BE2C (cell line): ENCODE measurements at places on chromosomes 13 and 19.

DNA sequence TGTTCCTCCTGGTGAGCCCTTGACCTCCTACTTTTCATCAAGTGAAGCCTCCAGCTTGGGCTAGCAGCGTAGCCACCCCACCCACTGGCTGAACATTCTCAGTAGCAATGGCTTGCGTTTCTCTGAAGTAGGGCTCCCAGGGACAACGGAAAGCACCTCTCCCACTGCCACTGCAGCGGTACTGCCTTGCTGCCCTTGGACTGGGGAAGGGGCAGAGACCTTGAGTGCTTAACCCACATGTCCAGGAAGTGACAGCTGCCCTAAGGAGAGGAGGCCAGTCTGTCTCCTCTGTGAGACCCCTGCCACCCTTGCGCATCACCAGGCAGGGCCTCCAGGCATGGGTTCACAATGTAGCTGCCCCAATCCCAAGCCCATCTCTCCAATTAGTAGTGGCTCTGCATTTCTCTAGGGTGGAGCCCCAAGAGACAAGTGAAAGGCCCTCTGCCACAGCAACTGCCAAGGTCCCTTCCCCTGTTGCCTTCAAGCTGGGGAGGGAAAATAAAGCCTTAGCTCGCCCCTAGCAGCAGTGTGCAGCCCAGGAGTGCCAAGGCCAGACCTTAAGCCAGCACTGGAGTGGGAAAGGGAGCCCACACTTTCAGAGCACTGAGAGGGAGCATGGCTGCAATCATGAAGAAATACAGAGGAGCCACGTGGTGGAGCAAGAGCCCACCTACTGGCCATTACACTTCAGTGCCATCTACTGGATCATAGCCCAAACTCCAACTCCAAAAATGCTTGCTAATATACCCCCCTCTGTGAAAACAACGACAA, 175.9 kb upstream of the TRPC4 start:
- peak; percentile 32 for DNase-seq

DNA sequence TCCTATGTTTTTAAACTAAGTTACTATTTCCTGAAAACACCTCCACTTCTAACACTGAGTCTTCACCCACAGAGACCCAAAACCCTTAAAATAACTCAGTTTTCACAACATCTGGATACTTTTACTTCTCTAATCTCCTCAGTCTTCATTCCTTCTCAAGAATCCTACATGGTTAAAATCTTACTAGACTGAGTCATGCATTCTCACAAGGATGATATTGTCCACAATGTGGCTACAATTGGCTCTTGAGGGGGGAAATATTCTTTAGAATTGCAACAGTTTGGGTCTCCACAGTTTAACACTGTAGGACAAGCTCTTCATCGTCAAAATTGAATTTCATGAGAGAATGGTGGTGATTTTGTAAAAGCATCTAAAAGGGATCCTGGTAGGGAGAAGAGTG, 397.1 kb downstream of the SLITRK5 start:
- no peak for DNase-seq

DNA sequence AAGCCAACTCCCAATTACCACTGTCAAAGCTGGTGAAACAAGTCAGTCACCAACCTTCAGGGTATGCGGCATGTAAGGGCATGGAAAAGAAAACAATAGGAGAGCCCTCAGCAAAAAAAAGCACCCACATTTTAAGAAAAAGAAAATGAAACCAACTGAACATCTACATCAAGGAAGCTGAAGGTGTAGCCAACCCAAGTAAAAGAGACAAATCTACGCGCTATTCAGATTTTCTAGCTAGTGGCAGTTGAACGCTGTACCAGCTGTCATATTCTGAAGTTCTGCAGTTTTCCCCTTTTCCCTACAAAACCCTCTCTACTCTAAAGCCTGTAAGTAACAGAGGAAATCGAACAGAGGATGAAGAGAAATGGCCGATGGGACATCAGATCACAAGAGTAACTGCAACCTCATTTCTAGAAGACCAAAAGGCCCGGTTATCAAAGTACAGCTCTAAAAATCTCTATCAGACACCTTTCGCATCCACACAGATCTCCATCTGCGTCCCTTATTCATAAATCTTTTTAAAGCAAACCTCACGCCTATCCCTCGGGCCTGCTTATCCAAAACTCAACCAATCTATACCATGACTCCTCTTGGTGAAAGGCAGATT, 1.4 kb downstream of the MYCBP2 start:
- DNase-seq: no peak

GRCh38 chr13:30676672-30677071, 58.7 kb upstream of the ALOX5AP start:
- DNase-seq: no peak

- DNase-seq: no peak
Measured at GRCh38 chr13:28942906-28943305, 122.8 kb downstream of the MTUS2 start.

GRCh38 chr13:79803989-79804388, 323.0 kb downstream of the NDFIP2 start:
- DNase-seq: no peak

- DNase-seq: no peak
Measured at GRCh38 chr19:51166846-51167490, 24.9 kb downstream of the SIGLEC7 start.

GRCh38 chr19:37864501-37864900, 41.9 kb downstream of the WDR87 start:
- no peak for DNase-seq

DNA sequence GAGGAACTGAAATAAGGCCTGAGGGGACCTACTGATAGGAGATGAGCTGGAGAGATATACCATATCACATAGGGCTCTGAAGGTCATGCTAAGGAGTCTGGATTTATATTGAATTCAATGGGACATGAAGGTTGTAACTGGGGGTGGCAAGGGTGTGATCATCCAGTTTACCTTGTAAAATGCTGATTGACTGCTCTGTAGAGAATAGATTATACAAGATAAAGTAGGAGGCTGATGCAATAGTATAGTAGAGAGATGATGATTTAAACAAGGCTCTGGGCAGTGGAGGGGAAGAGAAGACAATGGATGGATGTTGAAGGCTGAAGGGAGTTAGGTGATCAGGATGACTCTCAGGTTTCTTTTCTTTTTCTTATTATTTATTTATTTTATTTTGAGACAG, 18.0 kb upstream of the PAN3 start:
- DNase-seq: no peak

DNA sequence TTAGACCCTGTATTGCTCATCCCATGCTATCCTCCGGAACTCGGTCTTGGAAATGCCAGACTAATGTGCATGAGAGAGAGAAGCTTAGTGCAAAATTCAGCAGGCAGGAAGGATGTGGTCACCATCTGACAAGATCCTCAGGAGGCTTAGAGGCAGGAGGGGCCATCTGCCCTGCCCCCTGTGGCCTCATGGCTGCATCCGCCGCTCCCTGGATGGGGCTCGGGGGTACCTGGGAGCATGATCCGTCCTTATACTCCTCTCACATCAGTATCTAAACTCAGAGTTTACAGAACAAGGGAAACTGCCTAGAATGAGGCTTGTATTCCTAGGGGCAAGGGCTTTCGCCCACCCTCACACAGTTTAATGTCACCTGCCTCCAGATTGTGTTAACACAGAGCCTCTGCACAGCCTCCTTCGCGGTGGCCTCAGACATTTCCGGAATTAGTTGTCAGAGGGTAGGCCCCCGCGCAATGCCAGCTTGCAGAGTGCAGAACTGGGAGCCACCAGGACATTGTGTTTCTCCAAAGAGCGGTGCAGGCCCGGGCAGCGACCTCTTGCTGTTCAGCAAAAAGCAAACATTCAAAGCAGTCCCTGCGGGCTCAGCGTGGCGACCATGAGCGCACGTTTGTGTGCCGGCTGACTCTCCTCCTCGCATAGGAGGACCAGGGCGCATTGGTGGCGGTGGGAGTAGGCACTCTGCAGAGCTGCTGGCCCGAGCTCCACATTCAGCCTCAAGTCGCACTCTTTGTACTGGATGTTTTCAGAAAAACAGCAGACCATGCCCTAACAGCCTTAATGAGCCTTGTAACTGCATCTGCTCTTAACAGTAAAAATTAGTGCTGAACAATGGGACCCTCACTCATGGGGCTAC, 39.1 kb downstream of the GPR12 start:
- DNase-seq: no peak

GRCh38 chr13:94115054-94115453, 364.4 kb downstream of the DCT start:
- no peak for DNase-seq

DNA sequence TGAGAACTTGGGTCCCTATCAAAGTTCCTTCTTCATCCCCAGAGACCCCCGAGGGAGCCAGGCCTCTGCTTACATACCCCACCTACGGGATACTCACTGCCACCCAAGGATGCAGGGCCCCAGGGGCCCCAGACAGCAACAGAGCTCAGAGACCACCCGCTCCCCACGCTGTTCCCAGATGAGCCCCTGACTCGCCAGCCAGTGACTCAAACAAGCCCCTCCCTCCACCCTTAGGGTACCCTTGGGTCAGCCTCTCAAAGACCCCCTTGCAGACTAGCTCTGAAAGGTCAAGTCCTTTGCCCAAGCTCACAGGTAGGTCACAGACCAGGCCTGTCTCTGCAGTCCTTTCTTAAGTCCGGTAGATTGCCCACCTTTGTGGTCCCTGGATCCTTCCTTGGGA, 45.7 kb downstream of the CD320 start:
- no peak for DNase-seq

GRCh38 chr19:48844472-48844871, 8.2 kb upstream of the HSD17B14 start:
- DNase-seq: no peak

GRCh38 chr19:41877916-41878905, 1.1 kb downstream of the CD79A start:
- DNase-seq: no peak

- no peak for DNase-seq
Measured at GRCh38 chr19:30640252-30640965, 268.2 kb downstream of the ZNF536 start.

DNA sequence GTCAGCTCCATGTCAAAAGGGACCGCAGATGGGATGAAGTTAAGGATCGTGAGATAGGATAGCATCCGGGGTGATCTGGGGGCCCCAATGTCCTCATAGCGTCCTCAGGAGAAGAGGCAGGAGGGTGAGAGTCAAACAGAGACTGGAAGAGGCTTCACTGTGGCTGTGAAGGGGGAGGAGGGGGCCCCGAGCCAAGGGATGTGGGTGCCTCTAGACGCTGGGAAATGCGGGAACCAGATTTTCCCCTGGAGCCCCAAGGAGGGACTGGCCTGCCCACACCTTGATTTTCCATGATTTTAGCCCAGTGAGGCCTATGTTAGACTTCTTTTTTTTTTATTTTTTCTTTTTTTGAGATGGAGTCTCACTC, 61.2 kb downstream of the GNG7 start:
- DNase-seq: no peak

GRCh38 chr19:31332096-31332495, 17.1 kb downstream of the TSHZ3 start:
- no peak for DNase-seq

- DNase-seq: no peak
Measured at GRCh38 chr19:48665786-48666185, 7.0 kb downstream of the NTN5 start.

DNA sequence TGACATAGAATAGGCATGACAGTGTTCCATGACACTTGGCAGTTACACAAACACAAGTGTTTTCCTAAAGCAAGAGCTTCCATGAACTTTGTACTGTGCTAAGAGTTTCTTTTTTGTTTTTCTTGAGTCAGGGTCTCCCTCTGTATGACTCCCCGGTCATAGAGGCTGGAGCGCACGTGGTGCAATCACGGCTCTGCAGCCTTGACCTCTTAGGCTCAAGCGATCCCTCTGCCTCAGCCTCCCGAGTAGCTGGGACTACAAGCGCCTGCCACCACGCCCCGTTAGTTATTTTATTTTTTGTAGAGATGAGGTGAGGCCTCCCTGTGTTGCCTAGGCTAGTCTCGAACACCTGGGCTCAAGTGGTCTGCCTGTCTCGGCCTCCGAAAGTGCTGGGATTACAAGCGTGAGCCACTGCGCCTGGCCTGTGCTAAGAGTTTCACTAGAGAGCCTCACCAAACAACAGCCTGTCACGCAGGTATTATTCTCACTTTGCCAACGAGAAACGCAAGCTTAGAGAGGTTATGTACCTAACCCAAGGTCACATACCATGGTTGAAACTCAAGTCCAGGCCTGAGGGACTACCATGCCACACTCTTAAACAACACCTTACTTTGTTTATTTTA, 355.9 kb downstream of the KLF12 start:
- no peak for DNase-seq

GRCh38 chr13:51728972-51729371, 75.0 kb downstream of the DHRS12 start:
- DNase-seq: no peak

DNA sequence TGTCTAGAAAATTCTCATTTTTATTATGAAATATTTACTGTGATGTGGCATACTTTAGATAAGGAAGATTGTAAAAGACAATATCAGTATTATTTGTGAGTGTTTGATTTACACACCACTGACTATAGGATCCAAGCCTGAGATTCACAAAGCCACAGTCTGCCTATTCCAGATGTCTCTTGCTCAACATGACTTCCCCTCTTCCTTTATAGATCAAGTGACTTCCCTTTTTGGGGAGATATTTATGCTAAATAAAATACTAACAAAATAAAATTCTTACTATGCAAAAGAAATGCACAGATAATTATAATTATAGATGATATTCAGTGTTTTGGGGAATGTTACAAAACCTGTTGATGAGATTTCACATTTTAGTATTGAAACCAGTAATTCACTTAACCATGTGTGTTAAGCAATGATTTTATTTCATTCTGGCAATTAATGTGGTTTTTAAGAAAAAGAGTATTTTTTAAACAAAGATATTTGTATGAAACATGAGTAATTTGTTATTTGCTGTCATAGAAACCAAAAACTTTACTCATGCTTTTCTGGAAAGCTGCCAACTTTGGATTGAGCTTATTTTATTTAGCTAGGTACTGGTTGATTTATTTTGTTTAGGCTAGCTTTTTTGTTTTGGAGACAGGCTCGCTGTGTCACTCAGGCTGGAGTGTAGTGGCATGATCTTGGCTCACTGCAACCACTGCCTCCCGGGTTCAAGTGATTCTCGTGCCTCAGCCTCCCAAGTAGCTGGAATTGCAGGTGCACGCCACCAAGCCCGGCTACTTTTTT, 13.7 kb upstream of the GPR183 start:
- no peak for DNase-seq

GRCh38 chr13:43263047-43263446, 239.7 kb downstream of the DNAJC15 start:
- DNase-seq: no peak

DNA sequence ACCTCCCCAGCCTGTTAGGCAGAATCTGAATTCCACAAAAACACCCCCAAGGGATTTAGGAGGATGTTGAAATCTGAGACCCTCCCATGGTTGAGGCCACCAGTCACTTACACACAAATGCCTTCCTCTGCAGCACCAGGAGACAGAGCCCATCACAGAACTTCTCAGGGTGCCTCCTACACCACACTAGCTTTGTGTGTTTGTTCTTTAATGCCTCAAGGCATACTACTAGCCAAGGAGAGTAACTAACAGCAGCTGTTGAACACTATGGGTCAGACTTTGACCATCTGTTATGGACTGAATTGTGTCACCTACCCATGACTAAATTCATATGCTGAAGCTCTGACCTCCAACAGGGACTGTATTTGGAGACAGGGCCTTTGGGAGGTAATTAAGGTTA, 9.5 kb upstream of the MED26 start:
- DNase-seq: no peak
